CD4-positive, alpha-beta T cell (primary cell): ENCODE measurements at places on chromosomes 1 and 21.
A peak's percentile ranks its signal among the peaks of the same experiment; 100 is the strongest.

- no peak for DNase-seq
Measured at GRCh38 chr21:30081506-30081905, 85.1 kb downstream of the CLDN17 start.

DNA sequence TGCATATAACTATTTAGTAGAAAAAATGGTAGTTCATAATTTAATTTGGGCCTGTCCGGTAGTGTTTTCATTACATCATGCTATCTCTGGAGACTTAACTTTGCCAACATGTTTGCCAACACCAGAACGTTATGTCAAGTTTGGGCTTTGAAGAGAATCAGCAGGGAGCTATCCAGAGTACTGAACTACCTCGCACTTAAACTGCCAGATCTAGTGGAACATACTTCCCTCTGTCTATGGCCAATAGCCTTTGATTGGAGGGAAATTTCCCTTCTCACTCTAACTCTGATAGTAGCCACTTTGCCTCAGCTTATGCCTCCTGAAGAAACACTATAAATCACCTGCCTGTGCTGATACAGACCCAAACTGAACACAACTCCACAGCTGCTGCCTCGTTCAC is 10.0 kb downstream of the LRRC53 start:
- DNase-seq, result no peak

- no peak for DNase-seq
Measured at GRCh38 chr1:4172644-4173599, 272.9 kb upstream of the C1orf174 start.

GRCh38 chr1:4756851-4757580 is 102.6 kb downstream of the AJAP1 start:
- no peak for DNase-seq

GRCh38 chr21:16194095-16194787 is 464.5 kb downstream of the USP25 start:
- DNase-seq, result peak; percentile 30

DNA sequence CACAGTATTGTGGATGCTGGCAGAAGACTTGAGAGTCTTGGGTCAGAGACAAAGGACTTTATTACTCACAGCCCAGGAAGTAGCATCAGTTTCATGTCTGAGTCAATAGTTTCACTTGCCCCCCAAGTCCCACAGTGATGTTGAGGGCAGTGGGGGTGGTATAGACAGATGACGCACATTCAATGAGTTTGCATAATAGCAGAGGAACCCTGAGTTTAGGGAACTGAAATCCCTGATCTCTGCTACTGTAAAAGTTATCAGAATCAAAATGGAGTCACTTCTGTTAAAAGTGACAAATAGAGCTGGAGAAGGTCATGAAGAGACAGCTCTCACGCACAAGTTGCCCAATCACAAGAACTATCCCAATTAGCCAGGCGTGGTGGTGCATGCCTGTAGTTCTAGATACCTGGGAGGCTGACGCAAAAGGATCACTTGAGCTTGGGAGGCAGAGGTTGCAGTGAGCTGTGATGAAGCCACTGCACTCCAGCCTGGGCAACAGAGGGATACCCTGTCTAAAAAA is 11.5 kb upstream of the HCRTR1 start:
- no peak for DNase-seq

- DNase-seq, result no peak
Measured at GRCh38 chr1:206041640-206042039, 11.3 kb upstream of the RHEX start.

DNA sequence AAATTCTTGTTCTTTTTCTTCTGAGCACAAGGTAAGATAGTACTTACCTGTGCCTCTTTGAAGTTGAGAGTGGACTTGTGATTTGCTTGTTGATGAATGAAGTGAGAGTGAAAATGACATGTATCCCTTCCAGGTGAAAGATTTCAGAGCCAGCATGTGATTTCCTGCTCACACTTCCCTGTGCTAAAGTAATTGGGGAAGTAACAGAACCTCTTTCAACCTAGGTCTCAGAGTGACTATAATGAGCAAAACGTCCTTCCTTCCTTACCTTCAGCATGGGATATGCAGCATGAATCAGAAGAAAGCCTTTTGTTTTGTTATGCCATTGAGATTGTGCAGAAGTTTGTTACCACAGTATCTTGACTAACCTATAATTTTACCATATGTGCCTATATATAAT is 24.6 kb downstream of the RAVER2 start:
- DNase-seq, result no peak

GRCh38 chr1:117210831-117211261 is at the start of gene VTCN1:
Gene VTCN1 (minus strand): TSS chr1:117210927. CDS start chr1:117210855, 72 bp downstream.
- no peak for DNase-seq

DNA sequence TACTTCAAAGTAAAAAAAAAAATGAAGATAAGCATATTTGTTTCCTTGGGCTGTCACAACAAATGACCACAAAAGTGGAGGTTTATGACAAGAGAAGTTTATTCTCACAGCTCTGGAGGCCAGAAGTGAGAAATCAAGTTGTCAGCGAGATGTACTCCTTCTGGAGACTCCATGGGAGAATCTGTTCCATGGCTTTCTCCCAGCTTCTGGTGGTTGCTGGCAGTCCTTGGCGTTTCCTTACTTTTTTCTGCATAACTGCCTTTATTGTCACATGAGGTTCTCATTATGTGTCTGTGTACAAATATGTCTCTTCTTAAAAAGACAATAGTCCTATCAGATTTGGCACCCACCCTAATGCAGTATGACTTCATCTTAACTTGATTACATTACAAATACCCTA is 398.3 kb downstream of the KCNT2 start:
- no peak for DNase-seq
